Hippocampal formation (tissue), 2 donors: ENCODE measurements at places on chromosomes 2 and 18.

- no peak for DNase-seq
Observed at GRCh38 chr2:40642237-40642636, 190.3 kb upstream of the SLC8A1 start.

DNA sequence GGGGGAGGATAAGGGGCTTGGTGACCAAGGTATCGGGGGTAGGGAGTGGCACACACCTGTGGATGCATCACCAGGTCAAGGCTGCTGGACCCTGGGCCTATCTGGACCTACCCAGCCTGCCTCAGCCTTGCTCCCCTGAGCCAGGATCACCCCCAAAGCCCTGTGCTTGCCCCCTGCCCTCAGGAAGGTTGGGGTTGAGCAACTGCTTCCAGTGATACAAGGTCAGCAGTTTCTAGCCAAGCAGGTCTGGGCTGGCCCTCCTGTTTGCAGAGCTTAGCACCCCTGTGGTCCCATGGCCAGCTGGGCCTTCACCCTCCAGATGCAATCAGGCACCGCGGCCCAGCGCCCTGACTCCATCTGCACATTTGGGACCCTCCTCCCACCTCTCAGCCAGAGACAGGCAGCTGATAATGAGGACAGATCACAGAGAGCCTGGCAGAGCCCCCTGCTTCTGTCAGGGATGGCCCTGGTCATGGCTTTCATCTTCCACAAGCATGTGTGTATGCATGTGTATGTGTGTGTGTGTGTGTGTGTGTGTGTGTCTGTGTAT is 154.6 kb downstream of the TFCP2L1 start:
- no peak for DNase-seq

- DNase-seq = no peak
Observed at GRCh38 chr2:143282684-143283083, 153.5 kb downstream of the ARHGAP15 start.

DNA sequence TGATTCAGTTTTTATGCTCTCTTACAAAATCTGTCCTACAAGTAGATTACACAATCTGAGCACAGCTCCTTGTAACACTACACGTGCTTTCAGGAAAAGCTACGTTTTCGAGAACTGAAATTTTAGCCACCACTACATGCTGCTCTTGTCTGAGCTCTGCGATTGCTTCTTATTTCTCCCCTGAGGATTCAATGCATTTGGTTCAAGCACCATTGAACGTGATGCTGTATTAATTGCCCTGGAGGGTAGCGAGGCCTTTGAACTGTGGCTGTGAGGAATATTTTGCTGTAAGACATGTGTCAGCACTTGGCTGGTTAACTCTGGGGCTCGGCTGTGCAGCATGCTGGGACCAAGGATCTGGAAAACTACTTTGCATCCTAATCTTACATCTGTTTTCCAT is 405.8 kb downstream of the EPHA4 start:
- no peak for DNase-seq

GRCh38 chr2:200357845-200358244 is 51.4 kb downstream of the SPATS2L start:
- no peak for DNase-seq

GRCh38 chr18:21393986-21394385 is 152.0 kb downstream of the GREB1L start:
- DNase-seq = no peak

DNA sequence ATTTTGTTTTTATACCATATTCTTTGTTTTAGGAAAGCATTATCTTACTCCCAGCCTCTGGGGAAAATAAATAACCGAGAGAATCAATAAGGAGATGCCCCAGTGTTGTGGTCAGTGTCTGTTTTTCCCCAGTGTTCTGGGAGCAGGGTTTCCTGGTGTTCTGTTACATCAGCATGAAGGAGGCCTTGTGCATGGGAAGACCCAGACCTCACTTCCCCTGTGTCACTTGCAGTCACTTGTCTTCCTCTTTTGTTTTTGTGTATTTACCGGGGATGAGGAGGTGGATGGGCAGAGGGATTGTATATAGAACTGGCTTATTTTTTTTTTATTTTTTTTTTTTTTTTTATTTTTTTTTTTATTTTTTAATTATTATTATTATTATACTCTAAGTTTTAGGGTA is 45.0 kb upstream of the MGAT5 start:
- DNase-seq = no peak

DNA sequence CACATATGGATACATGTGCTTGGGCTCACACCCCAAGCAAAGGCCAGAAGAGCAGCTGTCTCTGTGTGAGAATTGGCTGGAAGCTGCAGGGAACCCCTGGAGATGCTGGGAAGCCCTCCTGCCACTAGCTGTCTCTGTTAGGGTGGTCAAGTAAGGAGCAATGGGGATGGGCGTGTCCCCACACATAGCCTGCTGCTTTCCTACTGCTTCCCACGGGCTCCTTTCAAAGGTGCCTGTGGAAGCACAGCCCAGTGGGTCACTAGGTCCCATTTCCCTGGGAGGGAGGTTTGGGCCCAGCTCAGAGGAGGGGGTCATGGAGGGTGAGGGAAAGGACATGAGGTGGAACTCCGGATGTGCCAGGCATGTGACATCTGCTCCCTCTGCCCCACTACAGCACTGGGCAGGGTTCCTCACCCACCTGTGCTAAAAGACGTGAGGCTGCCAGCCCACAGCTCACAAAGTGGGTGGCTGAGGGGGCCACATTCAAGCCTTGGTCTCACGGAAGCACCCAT is 24.4 kb upstream of the MAL start:
- no peak for DNase-seq

DNA sequence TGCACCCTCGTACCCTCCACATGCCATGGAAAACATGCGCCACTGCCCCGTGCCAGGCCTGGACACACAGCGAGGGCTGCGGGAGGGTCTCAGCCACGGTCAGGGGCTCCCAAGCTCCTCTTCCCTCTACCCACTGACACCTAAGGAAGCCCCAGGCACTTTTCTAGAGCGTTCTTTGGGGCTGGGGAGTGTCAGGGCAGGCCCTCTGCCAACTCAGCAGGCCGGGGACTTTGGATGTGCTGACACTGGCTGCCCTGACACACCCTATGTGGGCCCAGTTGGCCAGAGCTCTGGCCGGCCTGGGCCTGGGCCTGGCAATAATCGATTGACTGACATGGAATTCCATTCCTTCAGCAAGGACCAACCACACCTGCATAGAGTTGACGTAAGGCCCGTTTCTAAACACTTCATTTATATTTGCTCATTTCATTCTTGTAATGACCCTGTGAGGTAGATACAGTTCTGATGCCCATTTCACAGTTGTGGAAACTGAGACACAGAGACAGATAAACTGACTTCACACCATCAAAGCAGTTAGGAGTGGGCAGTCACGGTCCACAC is 70.5 kb downstream of the ZFP36L2 start:
- DNase-seq = no peak

- no peak for DNase-seq
Observed at GRCh38 chr2:239132786-239133185, 268.0 kb downstream of the HDAC4 start.

- DNase-seq = no peak
Observed at GRCh38 chr18:12011957-12012549, 30.7 kb downstream of the IMPA2 start.

- DNase-seq = no peak
Observed at GRCh38 chr2:223768179-223768578, 69.2 kb downstream of the AP1S3 start.

DNA sequence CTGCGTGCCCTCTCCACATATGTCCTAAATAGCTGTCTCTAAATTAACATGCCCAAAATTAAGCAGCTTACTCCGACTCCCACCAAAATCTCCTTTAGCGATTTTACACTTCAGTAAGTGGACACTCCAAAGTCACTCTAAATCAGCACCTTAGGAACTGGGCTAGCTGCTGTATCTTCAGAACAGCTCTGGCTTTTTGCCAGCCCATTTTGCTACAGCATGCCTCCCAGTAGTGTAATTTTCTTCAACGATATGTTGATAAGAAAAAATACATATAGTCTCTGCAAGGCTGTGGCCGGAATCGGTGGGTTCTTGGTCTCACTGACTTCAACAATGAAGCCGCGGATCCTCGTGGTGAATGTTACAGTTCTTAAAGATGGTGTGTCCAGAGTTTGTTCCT is 291.8 kb upstream of the RGPD4 start:
- DNase-seq = no peak
